ENCODE measurements at places on chromosomes 2 and 18.
A peak's percentile ranks its signal among the peaks of the same experiment; 100 is the strongest.

DNA sequence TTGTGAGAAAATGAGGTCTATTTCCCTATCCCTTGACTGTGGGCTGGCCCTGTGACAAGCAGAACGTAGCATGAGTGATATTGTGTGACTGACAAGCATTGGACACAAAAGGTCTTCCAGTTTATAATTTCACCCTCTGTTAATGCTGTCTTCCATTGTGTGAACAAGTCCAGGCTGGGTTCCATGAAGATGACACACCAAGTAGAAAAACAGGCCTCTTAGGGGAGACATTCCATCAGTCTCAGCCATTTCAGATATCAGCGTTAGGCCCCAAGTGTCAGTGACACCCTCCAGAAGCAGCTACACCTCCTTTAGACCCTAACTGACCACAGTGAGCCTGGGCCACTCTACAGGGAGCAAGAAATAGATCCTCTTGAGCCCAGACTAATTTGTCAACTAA, 511.3 kb downstream of the FBXO15 start:
- DNase-seq: no peak

- DNase-seq: peak; percentile 75
Observed at GRCh38 chr2:96747061-96747617, 7.3 kb upstream of the LMAN2L start.

DNA sequence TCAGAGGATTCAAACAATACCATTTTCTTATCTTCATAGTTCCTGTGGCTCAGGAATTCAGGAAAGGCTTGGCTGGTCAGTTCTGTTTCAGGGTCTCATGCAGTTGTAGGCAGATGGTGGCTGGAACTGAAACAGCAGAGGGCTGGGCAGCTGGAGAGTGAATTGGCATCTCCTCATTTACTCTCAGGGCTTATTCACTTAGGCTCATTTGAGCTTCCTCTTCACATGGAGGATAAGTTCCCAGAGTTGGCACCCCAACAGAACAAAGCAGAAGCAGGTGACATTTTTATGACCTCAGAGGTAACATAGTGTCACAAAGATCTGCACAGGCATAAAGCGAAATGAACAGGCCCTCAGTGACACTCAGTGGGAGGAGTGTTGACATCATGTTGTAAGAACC, 66.1 kb downstream of the RBBP8 start:
- DNase-seq: peak; percentile 77

- no peak for DNase-seq
Observed at GRCh38 chr2:215427585-215427984, 8.3 kb downstream of the FN1 start.

DNA sequence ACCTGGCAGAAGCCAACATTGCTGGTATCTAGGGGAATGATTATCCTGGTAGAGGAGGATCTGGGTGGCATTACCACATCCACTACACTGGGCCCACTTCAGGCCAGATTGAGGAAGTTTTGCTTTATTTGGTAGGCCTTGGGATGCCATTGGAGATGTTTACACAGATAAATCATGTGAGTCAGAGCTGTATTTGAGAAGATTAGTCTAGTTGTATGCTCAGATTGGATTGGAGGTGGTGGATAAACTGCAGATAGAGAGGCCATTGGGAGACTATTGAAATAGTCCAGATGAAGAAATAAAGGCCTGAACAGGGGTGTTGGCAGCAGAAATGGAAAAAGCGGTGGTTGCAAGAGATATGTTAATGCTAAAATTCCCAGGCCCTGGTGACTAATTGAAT, 81.5 kb downstream of the EFEMP1 start:
- peak; percentile 47 for DNase-seq

- no peak for DNase-seq
Observed at GRCh38 chr18:13359210-13359609, 140.7 kb downstream of the LDLRAD4 start.

DNA sequence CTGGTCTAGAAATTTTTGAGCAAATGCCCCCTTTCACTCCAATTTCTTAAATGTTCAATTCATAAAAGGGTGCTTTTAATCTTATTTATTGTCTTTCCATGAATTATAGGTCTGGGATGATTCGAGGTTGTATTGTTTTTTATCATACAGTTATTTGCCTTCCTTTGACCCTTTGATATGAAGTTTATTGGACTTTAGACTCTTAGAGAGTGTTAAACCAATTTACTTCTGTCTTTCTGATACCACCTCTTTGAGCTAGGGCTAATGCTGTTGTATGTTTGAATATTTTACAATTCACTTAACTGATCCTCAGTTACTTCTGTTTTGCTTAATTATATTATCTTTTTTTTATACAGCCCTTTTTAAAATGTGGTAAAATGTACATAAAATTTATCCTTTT, 89.6 kb upstream of the CYP20A1 start:
- no peak for DNase-seq

DNA sequence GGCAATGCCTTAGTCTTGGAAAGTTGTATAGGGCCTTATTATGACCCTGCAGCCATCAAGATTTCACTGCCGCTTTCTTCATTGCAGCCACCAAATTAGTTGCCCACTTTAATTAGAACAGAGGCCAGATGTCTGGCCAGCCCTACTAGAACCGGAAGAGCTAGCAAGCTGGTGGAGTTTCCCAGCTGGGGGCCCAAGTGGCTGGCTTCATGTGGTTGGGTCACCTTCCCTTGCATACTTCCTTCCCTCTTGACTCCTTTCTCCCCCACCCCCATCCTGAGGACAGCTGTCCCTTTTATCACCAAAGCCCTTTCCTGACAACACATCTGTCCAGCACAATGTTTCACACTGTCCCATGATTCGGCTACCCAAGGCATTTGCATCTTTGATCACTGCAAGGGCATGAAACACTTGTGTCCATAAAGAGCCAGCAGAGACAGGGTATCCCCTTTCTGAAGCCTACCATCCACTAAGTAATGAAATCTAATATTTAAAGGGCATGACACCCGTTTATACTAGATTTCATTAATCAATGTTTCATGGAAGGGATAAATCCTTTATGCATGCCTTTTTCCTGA, 187.2 kb downstream of the BCL11A start:
- DNase-seq: no peak

DNA sequence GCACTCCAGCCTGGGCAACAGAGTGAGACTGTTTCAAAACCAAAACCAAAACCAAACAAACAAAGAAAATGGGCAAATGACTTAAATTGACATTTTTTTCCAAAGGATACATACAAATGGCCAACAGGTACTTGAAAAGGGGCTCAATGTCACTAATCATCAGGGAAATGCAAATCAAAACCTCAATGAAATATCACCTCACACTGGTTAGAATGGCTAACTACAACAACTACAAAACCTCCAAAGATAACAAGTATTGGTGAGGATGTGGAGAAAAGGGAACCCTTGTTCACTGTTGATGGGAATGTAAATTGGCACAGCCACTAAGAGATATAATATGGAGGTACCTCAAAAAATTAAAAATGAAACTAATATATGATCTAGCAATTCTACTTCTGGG, 213.2 kb upstream of the HS6ST1 start:
- peak; percentile 8 for DNase-seq

DNA sequence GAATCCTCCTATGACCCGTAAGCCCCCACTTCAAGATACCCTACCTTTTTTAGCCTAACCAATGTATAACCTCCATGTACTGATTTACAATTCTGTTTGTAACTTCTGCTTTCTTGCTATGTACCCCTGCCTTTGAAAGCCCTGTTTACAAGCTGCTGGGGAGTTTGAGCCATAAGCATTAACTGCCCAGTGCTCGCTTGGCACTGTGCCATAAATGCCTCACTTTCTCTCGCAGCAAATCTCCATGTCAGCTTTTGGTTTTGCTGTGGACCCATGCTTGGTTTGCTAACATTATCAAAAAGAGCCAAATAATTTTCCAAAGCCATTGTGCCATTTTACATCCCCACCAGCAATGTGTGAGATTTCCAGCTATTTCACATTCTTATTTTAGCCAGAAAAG, 51.8 kb downstream of the TEX51 start:
- DNase-seq: no peak

DNA sequence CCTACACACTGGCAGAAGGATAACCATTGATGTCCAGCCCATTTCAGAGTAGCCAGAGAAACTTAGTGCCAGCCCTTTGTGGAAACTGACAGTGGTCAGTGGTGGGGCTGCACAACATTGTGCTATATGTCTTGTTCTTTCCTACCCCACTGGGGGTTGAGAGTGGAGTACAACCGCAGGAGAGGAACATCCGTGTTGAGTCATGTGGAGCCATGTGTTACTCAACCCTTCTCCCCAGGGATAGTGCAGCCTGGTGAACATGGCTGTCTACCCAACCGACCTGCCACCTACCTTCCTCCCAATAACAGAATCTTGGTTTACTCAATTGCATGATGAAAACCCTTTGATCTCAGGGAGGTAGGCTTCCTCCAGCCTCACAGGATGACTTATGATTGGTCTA, 65.3 kb upstream of the MAPK4 start:
- no peak for DNase-seq

- peak; percentile 96 for DNase-seq
Observed at GRCh38 chr2:11465485-11466306, at the start of gene E2F6. E2F6 (minus strand) TSS chr2:11466161; CDS start chr2:11465879, 282 bp downstream.

DNA sequence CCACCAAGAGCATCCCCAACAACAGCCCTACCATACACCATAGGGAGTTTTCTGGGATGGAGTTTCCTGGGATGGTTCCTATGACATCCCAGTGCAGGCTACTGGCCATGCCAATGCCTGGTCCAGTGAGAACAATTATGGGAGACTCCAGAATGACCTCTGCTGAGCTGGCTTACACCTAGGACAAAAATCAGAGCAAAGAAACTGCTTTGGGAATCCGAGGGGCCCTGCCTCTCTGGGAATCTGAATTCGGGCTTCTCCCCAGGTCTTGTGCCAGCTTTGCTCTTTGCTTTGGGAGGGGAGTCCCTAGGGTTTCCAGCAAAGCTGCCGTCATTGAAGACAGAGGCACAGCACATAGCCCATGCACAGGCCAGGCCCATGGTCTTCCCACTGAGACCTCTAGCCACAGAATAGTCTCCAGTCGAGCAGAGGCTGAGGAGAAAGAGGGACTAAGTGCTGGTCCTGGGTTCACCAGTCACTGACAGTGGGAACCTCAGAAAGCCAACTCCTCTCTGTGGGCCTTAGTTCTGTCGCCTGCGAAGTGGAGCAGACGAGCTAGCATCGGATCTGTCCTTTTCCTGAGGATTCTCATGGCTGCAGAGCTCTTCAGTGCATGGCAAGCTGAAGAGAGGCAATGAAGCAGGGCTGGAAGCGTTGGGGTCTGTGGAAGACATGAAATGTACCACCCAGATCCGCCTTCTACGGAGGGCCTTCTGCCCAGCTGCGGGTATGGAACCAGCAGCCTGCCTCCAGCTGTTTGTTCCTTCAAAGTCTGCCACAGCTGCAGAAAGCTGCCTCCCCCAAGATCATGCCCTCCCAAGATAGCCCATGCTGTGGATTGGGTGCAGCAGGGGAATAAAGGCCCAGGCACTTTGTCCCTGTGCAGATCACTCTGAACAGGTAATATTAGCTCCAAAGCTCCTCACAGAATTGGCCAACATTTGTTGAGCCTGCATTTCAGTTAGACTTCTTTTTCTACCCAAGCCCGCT, 11.2 kb upstream of the LBH start:
- DNase-seq: no peak

DNA sequence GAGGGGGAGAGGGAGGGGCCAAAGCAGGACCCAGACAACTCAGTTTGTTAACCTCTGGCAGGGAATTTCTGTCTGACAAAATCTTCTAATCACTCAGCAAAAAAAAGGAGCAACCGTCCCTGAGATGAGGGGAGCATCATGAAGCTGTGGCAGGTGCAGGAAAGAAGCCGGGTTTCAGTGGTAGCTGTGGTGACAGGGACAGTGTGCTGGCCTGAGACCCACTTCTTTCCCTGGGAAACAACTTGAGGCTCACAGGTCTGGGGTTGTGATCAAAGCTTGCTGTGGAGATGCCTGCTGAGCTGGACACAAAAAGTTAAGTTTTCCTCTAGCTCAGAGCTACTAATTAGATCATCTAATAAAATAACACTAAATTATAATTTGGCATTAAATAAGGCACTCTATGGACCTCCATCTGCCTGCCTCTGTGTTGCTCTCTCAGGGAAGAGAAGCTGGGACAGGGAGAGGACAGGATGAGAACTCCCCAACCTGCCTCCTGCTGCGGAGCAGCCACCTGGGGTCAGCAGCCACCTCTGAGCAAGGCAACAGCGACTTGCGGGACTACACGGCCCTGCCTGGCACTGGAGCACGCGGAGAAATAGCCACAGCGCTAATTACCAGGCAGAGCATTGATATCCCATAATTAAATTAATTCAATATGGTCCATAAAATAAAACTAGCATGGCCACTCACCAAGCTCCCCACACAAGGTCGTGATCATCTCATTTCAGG, 104.6 kb upstream of the TEX51 start:
- DNase-seq: no peak

DNA sequence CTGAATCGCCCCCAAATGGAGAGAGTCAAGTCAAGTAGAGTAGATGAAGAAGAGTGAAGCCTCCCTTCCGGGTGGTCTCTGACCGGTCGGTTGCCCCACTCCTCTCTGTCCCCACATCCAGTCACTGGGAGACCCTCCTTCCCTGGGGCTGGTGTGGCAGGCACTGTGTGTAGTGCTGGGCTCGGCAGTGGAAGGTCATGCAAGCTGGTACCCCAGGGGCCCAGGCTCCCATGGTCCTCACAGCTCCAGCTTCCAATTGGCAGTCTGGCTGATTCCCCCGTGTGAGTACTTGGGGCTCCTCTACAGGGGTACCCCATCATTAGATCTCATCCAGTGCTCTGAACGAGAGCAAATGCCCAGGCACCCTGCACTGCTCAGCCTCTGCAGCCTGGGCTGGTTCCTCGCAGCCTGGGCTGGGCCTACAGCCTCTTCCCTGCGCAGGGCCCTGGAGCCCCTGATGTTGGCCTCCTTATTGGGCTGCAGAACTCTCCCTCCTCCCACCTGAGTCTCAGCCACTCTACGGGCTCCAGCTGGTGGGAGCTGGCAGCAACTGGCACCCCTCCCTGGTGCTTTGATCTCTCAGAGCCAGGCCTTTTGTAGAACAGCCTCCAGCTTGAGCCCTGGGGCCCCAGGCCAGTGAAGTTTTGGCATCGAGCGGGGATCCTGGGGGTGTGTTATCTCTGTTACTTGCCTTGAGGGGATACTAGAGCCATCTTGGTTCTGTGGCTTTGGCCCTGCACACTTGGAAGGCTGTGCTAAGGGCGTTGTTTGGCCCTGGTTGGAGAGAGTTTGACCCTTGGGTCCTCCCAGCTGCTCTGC, 187.8 kb upstream of the HDAC4 start:
- no peak for DNase-seq

- DNase-seq: no peak
Observed at GRCh38 chr2:9652898-9653479, 22.2 kb upstream of the YWHAQ start.

DNA sequence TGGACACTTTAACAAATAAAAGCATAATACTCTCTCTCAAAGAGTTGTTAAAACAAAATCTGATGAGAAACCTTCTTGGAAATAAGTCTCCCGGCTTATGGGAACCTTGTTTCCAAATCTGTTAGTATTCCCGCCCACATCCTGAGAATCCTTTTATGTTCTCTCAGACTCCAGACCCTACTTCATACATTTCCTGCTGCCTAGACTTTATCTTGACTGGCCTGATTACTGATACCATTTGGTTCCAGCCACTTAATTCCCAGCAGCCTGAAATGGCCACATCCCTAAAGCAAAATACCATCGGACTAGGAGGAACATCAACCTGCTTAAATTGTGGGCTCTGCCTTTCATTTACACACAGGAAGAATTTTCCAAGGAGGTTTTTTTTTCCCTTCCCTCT, 79.1 kb upstream of the CYP1B1 start:
- no peak for DNase-seq

- no peak for DNase-seq
Observed at GRCh38 chr2:124316881-124317605, 292.0 kb downstream of the CNTNAP5 start.

GRCh38 chr2:239396881-239397681, 3.7 kb downstream of the HDAC4 start:
- no peak for DNase-seq

- peak; percentile 65 for DNase-seq
Observed at GRCh38 chr2:217707131-217707611, 295.6 kb downstream of the TNS1 start.
